ENCODE measurements at places on chromosomes 7 and 10.

DNA sequence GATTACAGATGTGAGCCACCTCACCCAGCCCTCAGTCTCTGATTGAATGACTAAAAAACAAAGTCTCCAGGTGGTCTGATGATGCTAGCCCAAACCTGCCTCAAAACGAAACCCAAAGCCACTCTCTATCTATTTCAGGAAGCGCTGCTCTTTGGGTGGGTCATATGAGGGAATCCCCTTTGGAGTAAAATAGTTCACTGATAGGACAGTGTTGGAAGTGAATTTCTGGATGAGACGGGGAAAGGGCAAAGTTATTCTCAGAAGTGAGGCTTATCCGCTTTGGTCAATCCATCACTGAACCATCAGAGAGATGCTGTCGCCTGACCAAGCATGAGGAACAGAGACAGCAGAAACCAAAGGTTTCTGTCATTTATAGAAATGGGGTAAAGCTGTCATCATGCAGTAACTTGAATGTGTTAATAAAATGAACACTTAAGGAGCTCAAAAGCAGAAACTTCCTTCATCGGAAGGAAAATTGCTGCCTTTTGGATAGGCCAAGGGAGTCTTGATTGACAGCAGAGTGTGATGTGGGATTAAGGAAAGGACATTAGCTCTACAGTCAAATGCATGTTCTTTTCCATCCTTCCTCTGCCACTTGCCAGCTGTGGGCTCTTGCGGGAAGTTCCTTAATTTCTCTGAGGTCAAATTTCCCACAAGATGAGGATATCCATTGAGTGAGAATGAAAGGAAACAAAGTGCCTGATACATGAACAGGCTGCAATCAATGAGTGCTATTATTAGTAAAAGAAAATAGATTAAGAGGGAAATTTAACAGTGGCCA lies 64.9 kb upstream of the C1QL3 start:
- DNase-seq: no peak

- DNase-seq: no peak
These were observed 26.7 kb downstream of the ELAPOR2 start for GRCh38 chr7:87032604-87033339.

- DNase-seq: no peak
These were observed 40.4 kb upstream of the PRLHR start for GRCh38 chr10:118635674-118636402.

- no peak for DNase-seq
These were observed 4.9 kb downstream of the CCDC6 start for GRCh38 chr10:59901470-59901869.

- DNase-seq: peak; percentile 79
These were observed 143.0 kb upstream of the HDAC9 start for GRCh38 chr7:18352339-18353255.

DNA sequence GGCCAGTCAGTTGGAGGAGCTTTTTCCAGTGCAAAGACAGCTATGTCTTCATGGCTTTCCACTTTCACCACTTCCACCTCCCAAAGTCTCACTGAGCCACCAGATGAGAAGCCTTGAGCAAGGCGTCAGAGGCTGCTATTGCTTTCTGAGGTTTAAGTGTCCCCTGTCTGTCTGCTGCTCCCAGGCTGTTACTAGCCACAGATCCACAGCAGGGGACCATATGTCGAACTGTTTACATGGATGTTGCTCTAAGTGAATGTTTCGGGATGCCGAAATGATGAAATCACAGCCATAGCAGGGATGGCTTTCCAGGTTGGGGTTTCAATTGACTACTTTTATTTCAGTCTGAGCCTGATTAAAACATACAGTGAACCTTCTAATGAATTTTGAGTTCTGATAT lies 88.5 kb downstream of the AVL9 start:
- no peak for DNase-seq

GRCh38 chr7:150631866-150632864 lies at the start of gene GIMAP6:
Gene GIMAP6 (minus strand): TSS chr7:150632385. CDS start chr7:150630142, 2,243 bp downstream.
- DNase-seq: no peak

DNA sequence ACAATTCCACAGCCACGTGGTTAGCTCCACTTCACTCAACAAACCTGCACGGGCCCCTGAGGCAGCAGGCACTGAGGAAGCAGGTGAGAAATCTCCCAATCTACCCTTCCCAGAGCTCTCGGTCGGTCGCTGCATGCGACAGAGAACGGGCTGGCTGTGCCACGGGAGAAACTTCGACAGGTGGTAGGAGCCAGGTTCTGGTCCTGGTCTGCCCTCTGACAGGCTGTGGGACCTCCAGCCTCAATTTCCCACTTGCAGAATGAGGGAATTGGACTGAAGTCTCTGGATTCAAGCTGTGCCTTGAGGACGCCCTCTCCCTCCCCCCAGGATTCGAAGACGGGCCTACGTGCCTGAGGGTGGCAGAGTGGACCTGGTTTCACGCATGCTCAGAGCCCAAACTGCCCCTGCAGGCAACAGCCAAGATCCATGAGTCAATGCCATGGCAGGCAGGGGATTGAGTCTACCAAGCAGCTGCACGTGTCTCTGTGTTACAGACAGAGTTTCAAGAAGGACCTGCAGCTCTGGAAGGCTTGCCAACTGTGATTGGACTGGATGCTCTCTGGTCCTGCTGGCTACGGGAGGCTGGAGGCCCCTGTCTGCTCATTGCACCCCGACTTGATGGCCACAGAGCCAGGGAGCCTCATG lies 215.0 kb downstream of the USP6NL start:
- no peak for DNase-seq

GRCh38 chr7:85103962-85104361 lies 82.9 kb downstream of the SEMA3D start:
- no peak for DNase-seq

DNA sequence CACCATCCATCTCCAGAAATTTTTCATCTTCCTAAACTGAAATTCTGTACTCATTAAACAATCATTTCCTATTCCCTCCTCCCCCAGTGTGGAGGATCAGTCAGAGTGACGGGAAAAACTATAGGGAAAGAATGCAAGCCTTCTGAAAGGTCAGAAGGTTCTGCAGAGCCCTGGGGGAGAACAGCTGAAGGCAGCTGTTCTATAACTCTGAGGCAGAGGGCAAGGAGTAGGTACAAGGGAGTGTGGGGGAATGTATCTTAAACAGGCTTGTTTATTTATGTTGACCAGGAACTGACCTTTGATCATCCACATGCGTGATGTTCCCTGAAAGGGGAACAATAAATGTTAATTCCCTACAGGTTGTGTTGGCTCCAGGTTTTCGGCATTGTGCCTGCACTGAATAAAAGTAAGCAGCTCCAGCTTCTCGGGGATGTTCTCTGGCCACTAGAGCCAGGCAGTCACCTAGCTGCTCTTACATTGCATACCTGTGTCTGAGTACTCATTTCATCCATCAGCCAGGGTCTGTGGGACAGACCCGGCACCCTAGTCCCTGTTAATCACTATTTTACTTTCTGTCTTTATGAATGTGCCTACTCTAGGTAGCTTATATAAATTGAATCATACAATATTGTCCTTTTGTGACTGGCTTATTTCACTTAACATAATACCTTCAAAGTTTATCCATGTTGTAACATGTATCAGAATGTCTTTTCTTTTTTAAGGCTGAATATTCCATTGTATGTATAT lies 5.8 kb downstream of the IFIT1 start:
- DNase-seq: no peak

- DNase-seq: no peak
These were observed 675.2 kb downstream of the LRMDA start for GRCh38 chr10:76106611-76107010.

- DNase-seq: no peak
These were observed 17.6 kb downstream of the CDNF start for GRCh38 chr10:14820010-14820774.

DNA sequence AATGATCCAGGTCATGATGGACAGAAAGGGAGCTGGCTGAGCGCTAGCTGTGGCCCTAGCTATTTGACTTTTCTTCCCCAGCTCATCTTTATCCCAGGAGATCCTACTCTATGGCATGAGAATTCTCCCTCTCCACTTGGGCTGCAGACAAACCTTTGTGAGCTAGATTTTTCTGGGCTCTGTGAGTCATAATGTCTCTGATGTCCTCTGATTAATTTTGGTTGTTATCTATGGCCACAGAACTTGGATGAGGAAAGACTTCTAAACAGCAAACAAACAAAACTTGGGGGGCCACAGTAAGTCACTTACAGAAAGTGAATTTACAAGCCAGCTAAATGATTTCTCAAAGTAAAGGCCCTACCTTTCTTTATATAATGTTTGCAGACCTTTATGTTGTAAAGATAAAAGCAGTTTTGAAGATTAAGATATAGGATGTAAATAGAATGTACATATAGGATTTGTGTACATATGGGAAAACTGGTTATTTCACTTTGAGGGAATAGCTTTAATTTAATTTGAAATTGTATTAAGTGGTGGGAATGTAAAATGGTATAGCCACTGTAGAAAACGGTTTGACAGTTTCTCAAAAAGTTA lies 10.4 kb downstream of the ABLIM1 start:
- DNase-seq: no peak

DNA sequence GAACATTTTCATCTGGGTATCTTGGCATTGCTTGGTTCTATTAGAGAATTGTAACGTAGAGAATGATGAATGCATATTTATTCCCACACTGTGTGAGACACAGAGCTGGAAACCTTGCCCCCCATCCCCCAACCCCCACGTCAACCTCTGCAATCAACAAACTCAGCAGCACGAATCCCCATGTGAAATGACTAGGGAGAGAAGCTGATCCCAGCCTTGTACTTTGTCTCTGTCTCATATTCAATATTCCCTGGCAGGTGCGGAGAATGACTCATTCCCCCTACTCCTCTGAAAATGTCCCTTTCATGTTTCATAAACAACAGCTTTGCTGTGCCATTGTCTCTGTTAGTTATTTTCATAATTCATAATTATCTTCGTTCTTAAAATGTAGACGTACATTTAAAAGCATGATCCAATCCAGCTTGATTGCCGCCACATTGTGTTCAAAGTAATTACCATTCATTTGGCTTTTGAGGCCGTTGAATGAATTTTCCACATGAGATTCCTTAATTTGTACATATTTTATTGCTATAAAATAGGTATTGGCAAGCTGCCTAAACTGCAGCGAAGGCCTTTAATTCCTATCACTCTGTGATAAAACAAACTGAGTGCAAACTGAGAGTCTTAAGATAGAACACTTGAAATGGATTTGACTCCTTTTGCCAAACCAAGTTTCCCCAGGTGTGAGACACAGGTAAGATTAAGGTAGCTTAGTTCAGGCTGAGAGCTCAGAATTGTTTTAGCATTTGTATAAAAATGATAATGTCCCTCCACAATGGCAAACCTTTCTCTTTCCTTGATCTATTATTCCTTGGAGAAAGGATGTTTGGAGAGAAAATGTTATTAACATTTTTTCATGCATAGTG lies 920.2 kb downstream of the TYW1 start:
- peak; percentile 67 for DNase-seq

GRCh38 chr7:142554560-142555532 lies 194.4 kb upstream of the PRSS1 start:
- DNase-seq: no peak

DNA sequence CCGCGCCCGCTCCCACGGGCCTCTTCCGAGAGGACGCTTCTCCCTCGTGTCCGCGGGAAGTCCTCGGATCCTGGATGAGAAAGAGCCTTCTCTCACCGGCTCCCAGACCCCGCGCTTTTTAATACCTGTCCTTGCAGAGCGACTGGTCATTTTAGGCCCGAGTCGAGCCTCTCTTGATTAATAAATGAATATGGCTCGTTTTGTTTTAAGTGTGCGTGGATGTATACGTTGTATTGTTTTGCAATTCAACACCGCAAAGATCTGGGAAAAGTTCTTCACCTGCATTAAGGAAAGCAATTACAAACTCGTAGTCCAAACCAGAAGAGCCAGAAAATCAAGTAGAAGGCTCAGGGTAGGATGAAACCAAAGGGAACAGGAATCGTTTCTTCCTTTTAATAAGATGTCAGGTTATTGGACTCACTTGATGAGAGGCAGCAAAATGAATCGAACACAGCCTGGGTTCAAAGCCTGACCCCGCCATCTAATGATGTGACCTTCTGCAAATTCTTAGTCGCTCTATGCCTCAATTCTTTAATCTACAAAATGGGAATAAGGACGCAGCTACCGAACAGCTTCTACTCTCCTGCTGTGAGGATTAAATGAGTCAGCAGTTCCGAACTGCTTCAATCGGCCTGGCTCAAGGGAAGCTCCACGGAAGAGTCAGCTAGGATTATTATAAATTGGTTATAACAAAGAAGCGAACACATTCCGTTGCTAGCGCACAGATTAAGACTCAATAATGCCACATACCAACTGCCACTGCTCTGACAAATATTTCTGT lies 277.8 kb upstream of the NEBL start:
- no peak for DNase-seq

DNA sequence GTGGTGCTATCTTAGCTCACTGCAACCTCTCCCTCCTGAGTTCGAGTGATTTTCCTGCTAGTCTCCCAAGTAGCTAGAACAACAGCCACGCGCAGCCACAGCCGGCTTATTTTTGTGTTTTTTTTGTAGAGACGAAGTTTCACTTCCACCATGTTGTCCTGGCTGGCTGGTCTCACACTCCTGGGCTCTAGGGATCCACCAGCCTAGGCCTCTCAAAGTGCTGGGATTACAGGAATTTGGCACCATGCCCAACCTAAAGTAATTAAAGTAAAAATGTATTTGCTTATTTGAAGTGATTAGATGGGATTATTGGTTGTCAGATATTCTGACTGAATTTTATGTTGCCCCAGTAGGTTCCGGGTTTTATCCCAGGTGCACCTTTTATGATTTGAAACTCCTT lies 22.7 kb downstream of the LUC7L2 start:
- DNase-seq: no peak

GRCh38 chr10:104835422-104835821 lies 194.3 kb downstream of the SORCS3 start:
- no peak for DNase-seq

DNA sequence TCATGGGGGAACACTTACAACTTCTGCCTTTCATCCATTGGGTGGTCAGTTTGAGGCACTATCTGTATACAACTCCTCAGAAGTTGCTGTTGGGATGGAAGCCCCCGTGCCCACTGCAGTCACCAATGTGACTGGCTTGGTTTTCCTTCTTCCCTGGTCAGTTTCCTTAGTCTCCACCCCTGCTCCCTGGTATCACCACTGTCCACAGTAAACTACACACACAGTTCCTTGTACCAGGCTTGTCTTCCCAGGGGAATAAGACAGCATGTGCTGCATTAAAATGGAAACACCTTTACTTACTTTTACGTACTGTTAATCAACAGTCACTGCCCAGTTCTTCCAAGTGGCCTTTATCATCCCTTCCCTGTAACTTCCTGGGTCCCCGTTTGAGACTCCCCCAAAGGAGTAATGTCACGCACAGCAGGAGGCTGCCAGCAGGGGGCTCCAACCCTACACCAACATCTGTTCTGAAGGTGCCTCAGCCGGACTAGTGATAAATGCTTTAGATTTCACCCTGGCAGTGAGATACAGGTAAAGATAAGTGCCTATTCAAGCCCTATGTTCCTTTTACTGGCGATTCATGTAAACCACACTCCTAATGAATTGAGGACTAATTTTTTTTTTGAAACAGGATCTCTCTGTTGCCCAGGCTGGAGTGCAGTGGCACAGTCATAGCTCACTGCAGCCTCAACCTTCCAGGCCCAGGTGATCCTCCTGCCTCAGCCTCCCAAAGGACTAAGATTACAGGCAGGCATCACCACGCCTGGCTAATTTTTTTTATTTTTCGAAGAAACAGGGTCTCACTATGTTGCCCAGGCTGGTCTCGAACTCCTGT lies 45.3 kb upstream of the PIK3AP1 start:
- no peak for DNase-seq

- DNase-seq: no peak
These were observed 1310.8 kb downstream of the XPNPEP1 start for GRCh38 chr10:108612485-108612884.

Data from NCI-H1417 (cell line).